ENCODE measurements at places on chromosomes 1 and 21.

- DNase-seq = peak; percentile 57
These were observed 3.0 kb upstream of the RGS2 start for GRCh38 chr1:192805832-192806323.

- no peak for DNase-seq
These were observed 16.6 kb downstream of the HIVEP3 start for GRCh38 chr1:41902159-41902577.

GRCh38 chr1:54968551-54968950 is 11.9 kb upstream of the TMEM61 start:
- no peak for DNase-seq

GRCh38 chr1:5109633-5110032 is 455.2 kb downstream of the AJAP1 start:
- no peak for DNase-seq

DNA sequence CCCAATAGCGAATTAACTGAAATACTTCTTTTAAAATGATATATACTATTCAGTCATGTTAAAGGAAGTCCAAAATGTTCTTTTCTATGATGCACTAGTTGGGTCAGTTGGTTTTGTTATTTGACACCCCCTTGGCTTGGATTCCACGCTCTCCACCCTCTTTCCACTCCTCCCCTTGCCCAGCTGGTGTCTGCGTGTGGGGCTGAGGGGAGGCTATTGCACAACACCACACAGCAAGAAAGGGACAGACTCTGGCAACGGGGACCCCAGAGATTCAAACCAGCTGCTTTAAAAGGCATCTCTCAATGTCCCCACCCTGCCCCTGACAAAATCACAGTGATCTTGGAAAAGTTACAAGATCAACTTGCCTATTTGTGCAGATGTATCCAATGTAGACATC is 394.3 kb downstream of the TGFB2 start:
- DNase-seq = no peak

DNA sequence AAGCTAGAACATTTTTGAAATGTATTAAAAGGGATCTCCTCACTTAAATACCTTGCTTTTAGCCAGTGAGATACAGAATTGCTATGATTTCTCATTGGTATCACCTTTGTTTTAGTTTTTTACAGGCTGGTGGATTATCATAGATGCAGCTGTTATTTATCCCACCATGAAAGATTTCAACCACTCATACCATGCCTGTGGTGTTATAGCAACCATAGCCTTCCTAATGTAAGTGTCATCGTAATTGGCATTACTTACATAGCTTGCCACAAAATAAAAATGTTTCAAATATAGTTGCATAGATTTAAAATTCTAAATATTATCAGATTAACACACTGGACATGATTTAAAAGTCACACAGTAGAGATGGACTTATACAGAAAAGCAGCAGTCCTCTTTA is 4.7 kb downstream of the TMEM50A start:
- DNase-seq = no peak

DNA sequence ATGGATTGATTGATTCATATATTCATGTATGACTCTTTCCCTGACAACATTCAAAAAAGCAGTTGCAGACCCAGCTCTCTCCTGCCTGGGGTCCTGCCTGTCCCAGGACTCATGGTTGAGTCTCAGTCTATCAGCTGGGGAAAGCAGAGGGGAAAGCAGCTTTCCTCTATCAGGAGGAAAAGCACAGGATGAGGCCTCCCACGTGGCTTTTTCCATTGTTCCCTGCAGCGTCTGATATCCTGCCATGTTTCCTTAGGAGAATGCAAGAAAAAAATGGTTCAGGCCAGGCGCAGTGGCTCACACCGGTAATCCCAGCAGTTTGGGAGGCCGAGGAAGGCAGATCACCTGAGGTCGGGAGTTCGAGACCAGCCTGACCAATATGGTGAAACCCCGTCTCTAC is 133.0 kb upstream of the VAMP3 start:
- no peak for DNase-seq

DNA sequence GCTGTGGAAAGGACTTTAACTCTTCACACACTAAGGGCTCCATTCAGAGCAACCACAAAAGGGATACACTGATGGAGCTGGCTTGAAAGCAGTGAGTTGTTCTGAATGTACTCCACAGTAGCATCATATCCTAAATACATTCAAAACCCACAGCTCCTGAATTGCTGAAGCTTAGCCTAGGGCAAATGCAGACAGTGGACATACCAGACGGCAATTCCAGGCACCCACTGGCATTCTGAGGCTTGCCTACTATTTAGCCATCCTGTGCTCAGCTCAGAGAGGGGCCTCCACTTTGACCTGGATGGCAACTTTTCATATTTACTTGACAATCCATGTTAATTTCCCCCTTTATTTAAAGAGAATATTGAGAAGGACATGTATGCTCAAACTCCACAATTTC is 303.5 kb downstream of the NTNG1 start:
- DNase-seq = no peak

GRCh38 chr1:75274920-75275506 is 140.8 kb downstream of the LHX8 start:
- DNase-seq = no peak

- no peak for DNase-seq
These were observed 14.1 kb downstream of the KRTCAP2 start for GRCh38 chr1:155158991-155159390.

GRCh38 chr1:113940365-113941244 is 11.5 kb downstream of the HIPK1 start:
- no peak for DNase-seq

DNA sequence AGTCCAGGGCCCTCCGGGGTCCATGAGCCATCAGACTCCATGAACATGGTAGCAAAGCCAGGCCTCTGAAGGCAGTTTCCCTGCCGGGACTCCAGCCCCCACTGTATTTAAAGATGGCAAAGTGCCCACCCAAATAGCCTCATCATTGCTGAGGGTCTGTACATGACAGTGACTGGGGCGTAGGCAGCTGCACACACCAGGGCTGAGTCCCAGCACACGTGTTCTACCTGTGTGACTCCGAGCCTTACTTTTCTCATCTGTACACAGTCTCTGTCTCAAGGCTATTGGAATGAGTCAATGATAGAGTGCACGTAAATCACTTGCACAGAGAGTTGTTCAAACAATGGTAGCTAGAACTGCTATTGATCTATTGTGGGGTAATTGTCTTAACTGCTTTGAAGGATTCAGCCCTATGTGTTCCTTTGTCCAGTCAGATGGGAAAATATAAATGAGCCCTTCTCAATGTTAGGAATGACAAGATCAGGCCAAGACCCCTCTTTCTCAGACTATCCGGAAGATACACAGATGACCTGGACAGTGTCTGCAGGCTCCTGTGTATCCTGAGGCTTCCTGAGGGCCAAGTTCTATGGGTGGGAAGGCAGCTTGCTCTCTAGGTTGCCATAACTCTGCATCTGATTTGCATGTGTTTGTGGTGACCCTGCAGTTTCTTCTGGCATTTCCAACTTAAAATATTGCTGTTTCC is 48.9 kb downstream of the RASSF5 start:
- DNase-seq = no peak

GRCh38 chr1:242140836-242141235 is 141.9 kb upstream of the MAP1LC3C start:
- no peak for DNase-seq

GRCh38 chr1:14441302-14441741 is 157.2 kb upstream of the KAZN start:
- DNase-seq = no peak

- DNase-seq = no peak
These were observed 735.3 kb upstream of the ADGRL4 start for GRCh38 chr1:79741720-79742421.

- DNase-seq = no peak
These were observed 11.8 kb upstream of the OTUD7B start for GRCh38 chr1:150022357-150022756.

- DNase-seq = no peak
These were observed 17.3 kb downstream of the PDC start for GRCh38 chr1:186443638-186444037.

DNA sequence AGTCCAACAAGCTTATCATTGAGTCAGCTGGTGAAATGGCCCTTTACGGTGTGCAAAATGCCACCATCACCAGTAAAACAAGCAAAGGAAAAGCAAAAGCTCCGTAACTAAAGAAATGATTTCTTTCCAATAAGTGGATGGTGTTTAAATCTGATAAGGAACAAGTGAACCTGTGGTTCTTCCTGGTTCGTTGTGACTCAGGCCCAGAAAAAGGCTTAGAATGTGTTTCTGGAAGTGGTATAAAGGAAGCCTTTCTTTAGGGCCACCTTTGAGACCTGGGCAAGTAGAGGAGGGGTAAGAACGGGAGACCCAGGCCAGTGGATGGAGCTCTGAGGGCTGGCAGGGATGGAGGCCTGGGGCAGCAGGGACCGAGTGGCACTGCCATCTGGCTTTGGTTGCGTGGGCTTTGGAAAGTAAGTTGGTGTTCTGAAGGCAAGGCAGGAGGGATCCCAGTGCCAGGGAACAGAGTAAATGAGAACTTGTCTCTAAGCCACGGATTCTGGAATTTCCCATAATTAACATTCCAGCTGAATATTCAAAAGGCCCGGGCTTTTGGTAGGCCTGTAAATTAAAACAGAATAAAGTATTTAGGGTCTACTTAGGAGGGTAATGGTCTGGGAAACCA is 87.9 kb upstream of the LMO4 start:
- DNase-seq = no peak

- no peak for DNase-seq
These were observed 121.5 kb upstream of the MAP1LC3C start for GRCh38 chr1:242120432-242120831.

DNA sequence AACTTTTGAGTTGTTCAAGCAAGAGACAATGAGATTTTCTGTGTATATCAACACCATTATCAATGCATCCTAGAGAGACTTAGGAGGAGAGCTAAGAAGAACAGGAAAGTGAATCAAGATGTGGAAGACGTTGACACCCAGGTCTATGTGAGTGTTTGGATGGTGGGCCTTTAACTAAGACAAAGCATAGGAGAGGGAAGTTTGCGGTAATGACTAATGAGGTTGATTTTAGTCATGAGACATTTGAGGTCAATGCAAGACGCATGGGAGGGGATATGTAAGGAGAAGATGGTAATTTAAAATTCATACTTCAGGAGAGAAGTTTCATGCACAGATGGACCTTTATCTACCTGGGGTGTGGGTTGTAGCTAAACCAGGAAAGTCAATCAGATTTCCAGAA is 269.6 kb downstream of the VAV3 start:
- no peak for DNase-seq

DNA sequence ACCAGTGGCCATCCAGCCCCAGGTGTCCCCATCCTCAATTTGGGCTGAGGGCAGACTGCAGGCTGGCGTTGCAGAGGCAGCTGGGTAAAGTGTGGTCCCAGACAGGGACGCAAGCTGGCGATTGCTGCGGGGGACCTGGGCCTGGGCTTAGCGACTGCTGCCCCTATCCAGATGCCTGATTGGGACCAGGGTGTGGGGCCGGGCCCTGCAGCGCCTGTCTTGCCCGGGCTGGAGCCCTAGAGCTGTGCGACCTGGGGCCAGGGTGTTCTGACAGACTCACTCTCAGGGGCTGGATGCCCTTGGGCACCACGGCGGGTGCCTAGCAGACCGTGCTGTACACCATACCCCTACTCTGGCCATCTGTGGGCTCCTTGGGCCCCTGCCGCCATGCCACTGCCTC is 16.2 kb upstream of the FAAP20 start:
- no peak for DNase-seq

DNA sequence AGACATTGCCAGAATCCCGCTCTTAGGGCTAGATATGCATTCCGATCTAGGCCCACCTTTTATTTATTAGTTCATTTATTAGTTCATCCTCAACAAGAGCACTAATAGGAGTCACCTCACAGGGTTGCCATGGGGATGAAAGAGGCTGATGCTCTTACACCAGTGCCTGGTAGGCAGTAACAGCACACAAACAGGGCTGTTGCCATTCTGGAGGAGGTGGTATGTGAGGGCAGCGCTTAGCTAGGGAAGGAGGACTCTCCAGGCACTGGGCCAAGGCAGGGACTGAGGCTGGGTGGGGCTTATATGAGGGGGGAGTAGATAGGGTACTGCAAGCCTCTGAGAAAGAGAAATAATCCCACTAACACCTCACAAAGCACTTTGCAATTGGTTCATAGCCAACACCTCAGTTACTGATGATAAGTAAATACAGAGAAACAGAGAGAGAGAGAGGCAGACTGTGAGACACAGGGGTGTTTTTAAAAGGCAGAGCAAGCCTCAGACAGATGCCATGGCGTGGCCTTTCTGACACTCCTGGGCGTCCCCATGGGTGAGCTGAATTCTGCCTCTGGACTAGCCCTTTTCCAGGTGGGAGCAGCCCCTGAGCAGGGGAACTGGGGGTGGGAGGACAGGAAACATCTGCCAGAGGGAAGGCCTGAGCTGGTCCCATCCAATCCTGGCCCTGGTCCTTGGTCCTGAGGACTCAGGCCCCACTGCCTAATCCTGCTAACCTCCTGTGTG is 5.9 kb downstream of the FCGR2A start:
- DNase-seq = no peak

- DNase-seq = no peak
These were observed 35.1 kb downstream of the NUAK2 start for GRCh38 chr1:205286335-205286950.

- no peak for DNase-seq
These were observed 25.0 kb downstream of the PTPN22 start for GRCh38 chr1:113846391-113847035.

DNA sequence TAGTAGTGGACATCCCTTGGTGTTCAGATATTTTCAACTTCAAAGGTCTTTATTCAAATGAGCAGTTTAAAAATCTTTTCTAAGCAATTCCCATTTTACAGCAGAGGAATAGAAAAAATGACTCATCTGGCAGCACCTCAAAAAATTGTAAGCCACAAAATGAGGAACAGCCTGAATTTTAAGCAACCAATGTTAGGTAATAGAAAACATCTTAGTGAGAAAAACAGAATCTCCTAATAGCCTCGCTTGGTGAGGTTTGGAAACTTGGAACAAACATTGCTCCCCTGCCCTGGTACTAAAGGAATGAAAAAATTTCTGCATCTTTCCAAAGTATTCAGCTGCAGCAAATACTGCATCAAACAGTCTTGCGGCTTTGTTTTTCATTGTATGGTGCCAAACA is 264.4 kb downstream of the NTNG1 start:
- DNase-seq = no peak

DNA sequence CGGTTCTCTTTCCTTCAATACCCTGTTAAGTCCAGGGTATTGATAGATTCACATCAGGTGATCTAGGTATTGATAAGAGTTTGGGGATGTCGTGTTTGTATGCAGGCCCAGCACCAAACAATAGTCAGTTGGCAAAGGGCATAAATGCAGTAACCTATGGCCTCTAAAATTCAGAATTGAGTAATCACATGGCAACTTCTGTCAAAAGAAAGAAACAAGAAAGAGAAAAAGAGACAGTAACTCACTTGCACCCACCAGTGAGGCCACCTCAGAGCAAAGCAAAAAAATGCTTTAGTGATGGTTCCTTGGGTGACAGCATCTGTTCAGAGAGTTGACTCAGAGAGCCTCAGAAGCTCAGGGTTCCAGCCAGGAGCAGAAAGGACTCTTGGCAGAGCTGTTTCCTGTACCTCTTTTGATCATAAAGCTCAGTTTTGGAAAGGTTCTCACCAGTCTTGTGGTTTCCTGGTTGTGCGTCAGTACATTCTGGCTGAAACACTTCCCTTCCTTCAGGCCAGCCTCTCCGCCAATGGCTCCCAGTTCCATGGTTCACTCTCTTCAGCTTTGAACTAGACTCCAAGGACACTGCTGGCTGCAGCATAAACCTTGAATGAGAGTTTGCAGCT is 70.1 kb upstream of the GORAB start:
- no peak for DNase-seq

GRCh38 chr1:106975944-106976343 is 80.5 kb upstream of the PRMT6 start:
- no peak for DNase-seq

GRCh38 chr1:80450711-80451110 is 1350.0 kb upstream of the ADGRL2 start:
- DNase-seq = no peak
